ENCODE measurements at places on chromosomes 16 and 17.

- no peak for DNase-seq
Measured at GRCh38 chr17:9204637-9205329, 183.5 kb downstream of the NTN1 start.

GRCh38 chr17:49440581-49440980 is 25.9 kb upstream of the PHB1 start:
- DNase-seq: no peak

GRCh38 chr17:535198-535597 is 179.4 kb downstream of the VPS53 start:
- DNase-seq: no peak

DNA sequence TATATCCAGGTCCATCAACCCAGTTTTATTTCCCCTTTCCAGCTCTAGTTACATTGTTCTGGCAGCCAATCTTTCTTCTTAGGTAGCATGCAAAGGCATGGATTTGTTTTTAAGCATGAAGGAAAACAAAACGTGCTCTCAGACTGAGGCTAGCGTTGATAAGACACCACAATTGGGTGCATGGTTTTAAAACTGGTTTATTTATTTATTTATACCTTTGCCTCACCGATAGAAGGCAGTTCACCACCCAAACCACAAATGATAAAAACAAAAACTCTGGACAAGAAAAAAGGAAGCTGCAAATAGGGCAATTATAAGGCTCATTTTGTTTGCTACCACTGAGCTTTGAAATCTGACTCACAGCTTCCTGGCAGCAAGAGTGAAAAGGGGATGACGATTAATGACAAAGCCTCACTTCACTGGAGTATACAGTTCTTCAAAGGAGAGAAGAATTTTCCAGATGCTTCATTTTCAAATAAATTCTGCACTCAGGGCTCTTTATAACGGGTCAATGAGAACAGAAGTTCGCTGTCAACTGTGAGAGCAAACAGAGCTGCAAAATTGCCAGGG is 278.4 kb upstream of the IRX5 start:
- DNase-seq: no peak

GRCh38 chr16:28951410-28951943 is 740 bp downstream of the NFATC2IP start:
- DNase-seq: no peak

DNA sequence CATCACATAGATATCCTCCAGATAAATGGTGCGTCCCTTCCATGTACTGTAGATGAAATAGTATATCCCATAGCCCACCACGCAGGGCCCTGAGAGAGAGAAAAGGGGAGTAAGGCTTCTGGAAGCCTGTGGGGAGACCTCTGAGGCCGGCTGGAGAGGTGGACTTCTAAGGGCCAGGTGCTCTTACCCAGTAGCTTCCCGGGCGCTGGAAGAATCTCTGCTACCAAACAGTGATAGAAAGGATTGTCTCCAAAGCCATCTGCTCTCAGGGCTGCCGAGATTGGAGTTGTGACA is 718 bp downstream of the SAT2 start:
- no peak for DNase-seq

DNA sequence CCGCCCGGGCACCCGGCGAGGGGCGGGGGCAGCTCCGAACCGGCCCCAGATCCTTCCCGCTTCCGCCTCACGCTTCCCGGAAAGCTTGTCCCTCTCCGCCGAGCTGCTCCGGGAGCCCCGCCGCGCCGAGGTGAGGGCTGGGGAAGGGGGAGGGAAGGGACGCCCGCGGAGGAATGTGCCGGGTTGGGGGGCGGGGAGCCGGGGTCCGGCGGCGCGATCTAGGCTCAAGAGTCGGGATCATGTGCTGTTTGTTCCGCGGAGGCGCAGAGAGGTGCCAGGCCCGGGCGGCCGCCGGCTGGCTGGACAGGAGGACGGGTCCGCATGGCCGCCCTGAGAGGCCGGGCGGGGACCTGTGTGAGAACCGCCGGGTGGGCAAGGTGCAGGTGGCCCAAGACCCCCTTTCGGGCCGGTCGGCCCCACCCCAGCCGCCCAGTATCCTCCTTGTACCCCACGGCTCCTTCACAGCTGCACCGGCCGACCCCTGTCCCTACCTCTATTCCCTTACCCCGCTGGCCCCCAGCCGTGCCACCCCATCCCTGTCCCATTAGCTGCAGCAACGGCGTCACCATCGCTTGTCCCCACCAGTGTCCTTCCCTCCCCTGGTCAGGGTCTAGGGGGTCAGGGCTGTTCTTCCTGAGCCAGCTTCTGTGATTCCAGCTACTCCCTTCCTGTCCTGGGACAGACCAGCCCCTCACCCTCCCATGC is 429 bp downstream of the KIF1C start:
- DNase-seq: peak; percentile 73

DNA sequence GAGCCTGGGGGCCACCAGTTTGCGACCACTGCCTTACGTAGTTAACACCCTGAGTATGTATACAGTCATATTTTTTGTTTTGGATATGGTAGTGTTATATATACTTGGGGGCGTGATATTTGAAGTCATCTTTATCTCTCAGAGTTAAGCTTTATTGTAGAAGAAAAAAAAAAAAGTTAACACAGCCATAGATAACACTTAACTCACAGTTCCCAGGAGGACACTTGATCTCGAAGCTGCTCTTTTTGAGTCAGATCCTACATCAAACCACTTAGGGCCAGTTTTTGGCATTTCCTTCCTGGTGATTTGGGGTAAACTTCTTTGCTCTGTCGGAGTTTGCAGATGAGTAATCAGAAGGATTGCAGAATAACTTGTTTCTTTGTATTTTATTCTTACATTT is 5.8 kb downstream of the ITPRIPL2 start:
- no peak for DNase-seq

DNA sequence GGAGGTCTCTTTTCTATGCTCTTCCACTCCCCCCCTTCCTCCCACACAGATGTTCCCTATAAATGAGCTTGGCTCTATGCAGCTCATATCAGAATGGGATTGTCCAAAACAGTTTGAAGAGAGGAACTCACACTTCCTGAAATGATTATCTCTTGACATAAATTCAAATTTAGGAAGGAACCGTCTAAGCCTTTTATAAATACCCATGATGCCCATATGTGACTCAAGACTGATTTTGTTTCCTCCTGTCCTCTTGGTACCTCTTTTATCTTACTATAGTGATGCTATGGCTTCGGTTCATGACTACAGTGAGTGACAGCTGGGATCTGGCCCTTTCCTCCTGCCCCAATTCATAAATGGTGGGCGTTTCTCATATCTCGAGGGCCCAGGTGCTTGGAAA is 16.6 kb upstream of the TERF2 start:
- DNase-seq: no peak

GRCh38 chr17:59901604-59902003 is 8.7 kb downstream of the RPS6KB1 start:
- no peak for DNase-seq

GRCh38 chr16:31134625-31135534 is 647 bp downstream of the PRSS8 start:
- DNase-seq: no peak

GRCh38 chr17:81371910-81372760 is 23.1 kb upstream of the BAHCC1 start:
- peak; percentile 78 for DNase-seq

GRCh38 chr17:40531051-40531991 is 29.9 kb upstream of the TNS4 start:
- peak; percentile 61 for DNase-seq

GRCh38 chr17:63929860-63930766 is 2.0 kb downstream of the CD79B start:
- DNase-seq: no peak

DNA sequence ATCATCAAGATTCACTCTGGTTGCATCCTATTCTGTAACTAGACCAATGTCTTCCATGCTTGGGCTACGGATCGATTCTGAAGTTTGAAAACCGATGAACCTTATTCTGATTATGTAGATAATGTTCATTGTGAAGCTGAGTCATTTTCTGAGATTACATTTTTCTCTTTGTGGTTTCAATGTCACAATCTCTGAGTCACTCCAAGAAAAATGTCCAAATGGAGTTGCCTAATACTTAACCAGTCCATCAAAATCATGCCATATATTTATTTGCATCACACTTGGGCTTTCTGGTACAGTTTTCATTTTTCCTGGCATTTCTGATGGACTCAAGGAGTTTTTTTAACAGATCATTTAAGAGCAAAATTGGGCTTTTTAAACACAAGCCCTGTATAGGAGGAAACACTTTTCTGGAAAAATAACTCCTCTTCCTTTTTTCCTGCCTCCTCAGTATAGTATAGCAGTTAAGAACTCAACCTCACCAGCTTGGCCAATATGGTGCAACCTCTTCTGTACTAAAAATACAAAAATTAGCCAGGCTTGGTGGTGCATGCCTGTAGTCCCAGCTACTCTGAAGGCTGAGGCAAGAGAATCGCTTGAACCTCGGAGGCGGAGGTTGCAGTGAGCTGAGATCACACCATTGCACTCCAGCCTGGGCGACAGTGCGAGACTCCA is 17.5 kb downstream of the CACNG3 start:
- DNase-seq: no peak

- DNase-seq: no peak
Measured at GRCh38 chr17:9944704-9945103, 39.6 kb upstream of the RCVRN start.

GRCh38 chr16:11080327-11080967 is 136.1 kb downstream of the CLEC16A start:
- DNase-seq: no peak

DNA sequence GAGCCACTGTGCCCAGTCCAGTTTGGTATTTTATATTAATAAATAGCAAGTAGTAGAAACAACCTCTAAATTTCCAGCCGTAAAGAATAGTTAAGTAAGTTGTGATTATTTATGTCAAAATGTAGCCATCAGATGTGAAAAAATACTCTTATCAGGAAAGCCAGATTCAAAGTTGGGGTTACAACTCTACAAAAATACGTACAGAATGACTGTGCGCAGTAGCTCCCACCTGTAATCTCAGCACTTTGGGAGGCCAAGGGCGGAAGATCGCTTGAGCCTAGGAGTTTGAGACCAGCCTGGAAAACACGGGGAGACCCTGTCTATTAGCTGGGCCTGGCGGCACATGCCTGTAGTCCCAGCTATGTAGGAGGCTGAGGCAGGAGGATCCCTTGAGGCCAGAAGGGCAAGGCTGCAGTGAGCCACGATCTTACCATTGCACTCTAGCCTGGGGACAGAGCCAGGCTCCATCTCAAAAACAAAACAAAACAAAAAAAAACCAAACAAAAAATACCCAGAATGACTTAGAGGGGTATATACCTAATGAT is 1.7 kb downstream of the PDP2 start:
- no peak for DNase-seq

DNA sequence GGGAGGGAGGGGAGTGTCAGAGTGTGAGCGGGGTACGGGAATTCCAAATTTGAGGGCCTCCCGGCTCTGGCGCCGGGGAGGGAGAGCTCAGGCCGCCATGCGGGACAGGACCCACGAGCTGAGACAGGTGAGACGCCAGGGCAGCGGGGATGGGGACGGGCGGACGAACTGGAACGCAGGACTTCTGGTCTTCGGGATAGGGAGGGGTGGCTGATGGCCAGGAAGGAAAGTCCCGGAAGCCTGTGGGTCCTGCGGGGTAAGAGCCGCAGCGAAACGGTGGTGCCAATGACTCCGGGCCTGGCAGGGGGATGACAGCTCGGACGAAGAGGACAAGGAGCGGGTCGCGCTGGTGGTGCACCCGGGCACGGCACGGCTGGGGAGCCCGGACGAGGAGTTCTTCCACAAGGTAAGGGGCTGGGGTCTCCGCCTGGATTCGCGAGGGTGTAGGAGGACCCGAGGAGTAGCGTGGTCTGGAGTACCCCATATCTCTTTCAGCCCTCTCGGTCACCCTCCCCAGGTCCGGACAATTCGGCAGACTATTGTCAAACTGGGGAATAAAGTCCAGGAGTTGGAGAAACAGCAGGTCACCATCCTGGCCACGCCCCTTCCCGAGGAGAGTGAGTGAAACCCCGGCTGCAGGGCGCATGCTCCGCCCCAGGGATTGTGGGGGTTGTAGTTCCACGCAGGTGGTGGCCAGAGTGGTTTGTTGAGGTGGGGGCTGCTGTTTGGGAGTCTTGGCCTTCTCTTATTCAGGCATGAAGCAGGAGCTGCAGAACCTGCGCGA is 543 bp downstream of the STX4 start:
- DNase-seq: peak; percentile 96

DNA sequence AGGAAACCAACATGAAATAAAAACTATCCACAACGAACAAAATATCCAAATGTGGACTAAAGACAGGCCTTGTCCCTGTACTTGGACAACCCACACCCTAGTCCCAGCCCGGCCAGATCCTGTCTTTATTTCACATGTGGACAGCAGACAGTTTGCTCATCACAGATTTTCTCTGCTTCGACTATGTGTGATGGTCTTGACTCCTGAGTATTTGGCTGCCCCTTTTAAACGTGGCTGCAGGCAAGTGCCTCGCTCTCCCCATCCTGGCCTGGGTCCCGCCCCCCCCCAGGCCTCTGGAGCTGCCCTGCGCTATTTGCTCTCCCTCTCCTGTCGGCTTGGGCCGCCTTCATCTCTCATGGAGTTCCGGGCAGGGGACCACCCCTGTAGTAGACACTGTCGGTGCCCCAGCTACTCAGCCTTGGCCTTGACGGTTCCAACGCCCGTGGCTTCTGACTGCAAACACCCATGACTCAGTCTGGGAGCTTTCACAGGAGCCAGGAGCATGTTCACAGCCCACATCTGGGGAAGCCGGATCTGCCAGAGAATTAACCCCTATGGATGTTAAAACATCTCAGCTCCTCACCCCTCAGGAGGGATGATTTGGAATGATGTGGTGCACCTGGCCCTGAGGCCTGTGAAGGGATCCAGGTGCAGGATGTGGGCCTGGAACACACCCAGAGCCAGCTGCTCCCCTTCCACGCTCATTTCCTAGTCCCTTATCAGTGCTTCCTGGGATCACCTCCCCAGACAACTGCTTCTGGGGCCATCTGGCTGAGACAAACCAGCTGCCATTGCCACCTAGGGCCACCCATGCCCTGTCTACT is 229.7 kb upstream of the RPL38 start:
- DNase-seq: peak; percentile 51

DNA sequence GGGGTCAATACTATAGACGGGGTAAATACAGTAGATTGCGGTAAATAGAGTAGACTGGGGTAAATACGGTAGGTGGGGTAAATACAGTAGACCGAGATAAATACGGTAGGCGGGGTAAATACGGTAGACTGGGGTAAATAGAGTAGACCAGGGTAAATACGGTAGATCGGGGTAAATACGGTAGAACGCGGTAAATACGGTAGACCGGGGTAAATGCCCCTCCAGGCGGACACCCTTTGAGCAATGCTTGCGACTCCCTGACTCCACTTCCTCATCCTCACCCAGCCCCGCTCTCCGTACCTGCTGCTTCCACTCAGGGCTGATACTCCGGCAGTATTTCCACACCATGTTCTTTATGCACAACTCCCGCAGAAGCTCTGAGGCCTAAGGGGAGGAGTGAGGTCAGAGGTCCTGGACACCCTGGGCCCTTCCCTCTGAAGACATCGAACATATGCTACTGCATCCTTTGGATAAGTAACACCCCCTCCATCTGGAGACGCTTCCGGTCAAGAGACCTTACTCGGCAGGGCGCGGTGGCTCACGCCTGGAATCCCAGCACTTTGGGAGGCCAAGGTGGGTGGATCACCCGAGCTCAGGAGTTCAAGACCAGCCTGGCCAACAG is 13.3 kb upstream of the CRK start:
- no peak for DNase-seq

GRCh38 chr17:46984892-46985291 is 5.8 kb upstream of the RPRML start:
- DNase-seq: no peak

- no peak for DNase-seq
Measured at GRCh38 chr17:1551741-1552140, 10.9 kb downstream of the PITPNA start.

GRCh38 chr16:5361322-5361721 is 263.7 kb upstream of the EEF2KMT start:
- no peak for DNase-seq

- no peak for DNase-seq
Measured at GRCh38 chr17:8338753-8339140, 893 bp upstream of the ODF4 start.

GRCh38 chr16:24729243-24729950 is at the start of gene TNRC6A:
TNRC6A (plus strand) TSS chr16:24729651; CDS start chr16:24729842, 191 bp downstream.
- DNase-seq: peak; percentile 93

Data from sciatic nerve (tissue), 2 donors.